ENCODE measurements at places on chromosomes 1 and 21.
A peak's percentile ranks its signal among the peaks of the same experiment; 100 is the strongest.

DNA sequence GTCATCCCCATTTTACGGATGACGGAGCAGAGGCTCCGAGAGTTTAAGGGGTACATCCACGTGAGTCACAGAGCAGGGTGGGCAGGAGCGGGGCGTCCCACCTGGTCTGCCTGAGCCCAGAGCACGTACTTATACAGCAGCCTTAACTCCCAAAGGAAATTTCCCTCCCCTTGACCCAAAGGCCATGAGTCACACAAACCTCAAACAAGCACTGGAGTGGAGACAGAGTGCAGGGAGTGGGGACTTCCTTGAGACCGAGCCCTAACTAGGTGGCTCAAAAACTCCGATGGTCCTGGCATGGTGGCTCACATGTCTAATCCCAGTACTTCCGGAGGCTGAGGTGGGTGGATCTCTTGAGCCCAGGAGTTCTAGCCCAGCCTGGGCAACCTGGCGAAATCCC, 141.6 kb upstream of the KLHDC7A start:
- DNase-seq = no peak

DNA sequence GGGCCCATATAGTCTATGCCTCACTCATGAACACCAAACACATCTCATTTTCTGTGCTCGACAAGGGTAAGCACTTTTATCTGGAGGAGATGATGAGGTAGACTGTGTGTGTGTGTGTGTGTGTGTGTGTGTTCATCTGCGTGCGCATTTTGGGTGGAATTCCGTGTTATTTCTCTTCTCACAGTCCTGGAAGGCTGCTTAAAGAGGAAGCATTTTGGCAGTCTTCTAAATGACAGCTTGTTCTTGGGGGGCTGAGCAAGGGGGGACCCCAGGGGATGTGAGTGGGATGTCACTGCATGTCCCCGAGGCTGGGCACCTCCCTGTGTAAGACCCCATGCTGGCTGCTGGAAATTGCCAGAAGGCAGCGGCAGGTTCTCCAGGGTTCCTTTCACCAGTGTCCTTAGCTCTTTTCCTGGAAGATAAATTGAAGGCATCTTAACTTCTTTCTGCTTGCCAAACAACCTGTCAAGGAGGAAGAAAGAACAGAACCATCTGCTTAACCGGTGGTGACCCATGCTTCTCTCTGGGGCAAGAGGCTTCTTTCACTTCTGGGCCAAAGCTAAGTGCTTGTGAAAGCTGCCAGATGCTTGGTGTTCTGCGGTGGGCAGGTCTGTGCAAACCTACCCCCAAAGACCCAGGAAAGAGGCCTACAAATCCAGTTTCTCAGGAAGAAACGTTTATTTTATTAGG, 9.9 kb upstream of the RD3 start:
- no peak for DNase-seq

DNA sequence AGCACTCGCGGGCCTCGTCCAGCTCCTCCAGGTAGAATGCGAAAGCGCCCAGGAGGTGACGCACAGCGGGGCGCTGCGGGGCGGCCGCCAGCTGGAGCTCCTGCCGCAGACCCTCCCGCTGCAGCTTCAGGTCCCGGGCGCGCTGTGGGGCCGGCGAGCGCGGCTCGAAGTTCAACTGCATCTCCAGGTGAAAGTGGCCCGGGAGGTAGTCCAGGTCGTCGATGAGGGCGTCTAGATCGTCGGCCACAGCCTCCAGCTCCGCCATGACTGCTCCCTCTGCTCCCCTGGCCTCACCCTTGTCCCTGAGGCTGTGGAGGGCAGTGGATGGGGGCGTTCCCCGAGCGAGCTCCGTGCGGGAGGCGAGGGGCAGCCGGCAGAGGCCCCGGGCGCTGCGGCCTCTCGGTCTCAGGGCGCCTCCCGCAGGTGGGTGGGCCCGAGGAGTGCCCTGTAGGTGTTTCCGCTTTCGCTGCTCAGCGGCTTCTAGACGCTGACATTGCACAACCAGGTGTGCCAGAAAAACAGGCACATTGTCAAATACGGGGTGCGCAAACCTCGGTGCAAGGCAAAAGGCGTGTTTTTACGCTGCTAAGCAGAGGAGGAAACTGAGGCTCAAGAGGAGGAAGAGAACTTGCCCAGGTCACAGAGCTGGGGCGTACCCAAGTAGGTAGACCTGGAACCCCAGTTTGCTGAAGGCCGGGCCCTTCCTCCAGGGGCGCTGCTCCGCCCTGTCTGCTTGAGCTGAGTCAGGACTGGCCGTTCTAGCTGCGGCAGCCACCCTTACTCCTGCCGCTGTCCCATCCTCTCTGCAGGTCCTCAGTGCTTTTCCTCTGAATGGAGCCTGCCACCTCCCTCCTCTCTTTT, at the start of gene TTC22:
TSS of gene TTC22 (minus strand) at position 425 of the 861 bp plus-strand sequence. CDS start at position 265, 160 bp downstream.
- peak; percentile 18 for DNase-seq

GRCh38 chr1:119632841-119633240, 15.2 kb downstream of the ZNF697 start:
- DNase-seq = no peak

Measured in astrocyte of the hippocampus (primary cell).